ENCODE measurements at places on chromosomes 6 and 20. TPM values are rescaled to one million over a fixed set of nuclear protein-coding genes. Genes with fewer than 3 reads are reported as not detected.

GRCh38 chr6:18598551-18599264 lies 211.6 kb downstream of the RNF144B start:
- peaks cover 12% of the 10 kb centered on the region for H3K4me1 ChIP-seq
- no peak for DNase-seq
- no peaks in the 10 kb centered on the region for H3K27me3 ChIP-seq
- no peak overlapping the region for H3K4me3 ChIP-seq
- no peak overlapping the region for H3K27ac ChIP-seq

DNA sequence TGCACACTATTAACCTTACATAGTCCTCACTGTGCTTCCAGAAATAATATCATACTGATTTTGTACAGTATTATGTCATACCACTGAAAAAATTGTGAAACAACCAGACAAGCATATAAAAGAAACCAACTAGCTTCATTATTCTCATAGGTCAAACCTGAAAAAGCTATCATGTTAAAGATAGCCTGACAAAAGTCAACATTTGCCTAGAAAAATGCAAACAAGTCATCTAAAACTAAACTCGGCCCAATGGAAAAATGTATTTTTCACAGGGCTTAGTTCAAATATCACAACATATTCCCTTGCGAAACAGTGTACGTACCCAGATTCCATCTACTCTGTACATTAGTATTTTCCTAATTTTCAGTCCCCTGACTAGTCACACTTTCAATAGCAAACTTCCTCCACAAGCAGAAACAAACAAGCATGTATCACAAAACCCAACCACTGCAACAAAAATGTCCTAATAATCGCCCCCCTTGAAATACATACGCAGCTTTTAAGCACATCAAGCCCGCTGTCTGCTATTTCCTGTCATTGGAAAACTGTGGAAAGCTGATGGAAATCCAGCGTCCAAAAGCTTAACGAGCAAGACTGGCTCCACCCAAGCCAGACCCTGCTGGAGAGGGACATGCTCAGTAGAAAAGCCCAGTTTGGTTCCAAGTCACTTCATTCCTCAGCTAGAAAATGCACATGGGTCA lies 93.1 kb downstream of the EPB41L2 start:
- no peaks in the 10 kb centered on the region for H3K27me3 ChIP-seq
- peaks cover 49% of the 10 kb centered on the region for H3K4me1 ChIP-seq
- H3K36me3 ChIP-seq = no peaks in the 10 kb centered on the region
- H3K27ac ChIP-seq = peak overlapping the region; percentile 77
- peak overlapping the region; percentile 65 for H3K4me3 ChIP-seq

DNA sequence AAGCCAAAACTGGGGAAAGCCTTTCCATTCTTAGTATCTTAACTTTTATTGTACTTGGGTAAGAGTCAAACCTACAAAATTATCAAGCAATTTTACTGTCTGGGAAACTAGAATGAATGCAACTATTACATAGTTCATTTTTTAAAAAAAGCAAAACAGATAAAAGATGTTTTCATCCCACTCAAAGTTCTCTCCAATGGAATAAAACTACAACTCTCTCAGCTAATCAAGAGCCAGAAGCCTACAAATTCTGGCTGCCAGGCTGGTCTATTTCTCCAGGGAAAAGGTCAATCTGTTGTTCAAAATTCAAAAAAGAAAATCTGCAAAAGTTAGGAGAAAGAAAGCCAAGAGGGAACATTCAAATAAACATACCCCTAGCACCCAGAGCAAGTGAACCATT lies 56.2 kb downstream of the COL12A1 start:
- H3K4me3 ChIP-seq = no peak overlapping the region
- no peaks in the 10 kb centered on the region for H3K27me3 ChIP-seq
- H3K27ac ChIP-seq = peak overlapping the region; percentile 90
- H3K36me3 ChIP-seq = peaks cover 68% of the 10 kb centered on the region
- peaks cover 76% of the 10 kb centered on the region for H3K4me1 ChIP-seq

GRCh38 chr6:8589941-8590729 lies 154.8 kb upstream of the SLC35B3 start:
- no peak for DNase-seq
- no peak overlapping the region for H3K4me3 ChIP-seq
- no peaks in the 10 kb centered on the region for H3K27me3 ChIP-seq
- no peak overlapping the region for H3K27ac ChIP-seq
- peaks cover 14% of the 10 kb centered on the region for H3K4me1 ChIP-seq

GRCh38 chr6:15513801-15514711 lies 148.8 kb downstream of the DTNBP1 start:
- H3K36me3 ChIP-seq = peaks cover 18% of the 10 kb centered on the region
- no peak overlapping the region for H3K4me3 ChIP-seq
- H3K27ac ChIP-seq = no peak overlapping the region
- DNase-seq = peak; percentile 81
- no peaks in the 10 kb centered on the region for H3K4me1 ChIP-seq
- H3K27me3 ChIP-seq = no peaks in the 10 kb centered on the region

GRCh38 chr20:50304923-50305635 lies 114.4 kb downstream of the CEBPB start:
- H3K27ac ChIP-seq = peak overlapping the region; percentile 93
- H3K36me3 ChIP-seq = no peaks in the 10 kb centered on the region
- no peak overlapping the region for H3K4me3 ChIP-seq
- DNase-seq = no peak
- H3K4me1 ChIP-seq = peaks cover 61% of the 10 kb centered on the region

DNA sequence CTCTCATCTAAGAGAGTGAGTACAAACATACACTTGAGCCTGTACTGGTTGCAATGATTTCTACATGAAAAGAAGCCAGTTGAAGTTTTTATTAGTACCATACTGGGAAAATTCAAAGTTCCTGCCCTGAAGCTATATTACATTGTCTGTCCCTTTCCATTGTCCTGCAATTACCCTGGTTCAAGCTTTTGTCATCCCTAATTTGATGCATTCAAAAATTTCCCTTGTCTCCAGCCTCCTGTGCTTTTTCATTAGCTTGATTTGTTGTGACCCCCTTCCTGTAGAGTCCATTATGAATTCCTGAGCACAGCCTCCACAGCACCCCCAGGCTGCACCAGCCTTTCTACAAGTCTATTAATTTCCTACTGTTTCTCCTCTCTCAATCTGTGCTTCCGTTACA lies 46.4 kb downstream of the VGLL2 start:
- peaks cover 24% of the 10 kb centered on the region for H3K27me3 ChIP-seq
- H3K36me3 ChIP-seq = no peaks in the 10 kb centered on the region
- DNase-seq = no peak
- no peaks in the 10 kb centered on the region for H3K4me1 ChIP-seq

DNA sequence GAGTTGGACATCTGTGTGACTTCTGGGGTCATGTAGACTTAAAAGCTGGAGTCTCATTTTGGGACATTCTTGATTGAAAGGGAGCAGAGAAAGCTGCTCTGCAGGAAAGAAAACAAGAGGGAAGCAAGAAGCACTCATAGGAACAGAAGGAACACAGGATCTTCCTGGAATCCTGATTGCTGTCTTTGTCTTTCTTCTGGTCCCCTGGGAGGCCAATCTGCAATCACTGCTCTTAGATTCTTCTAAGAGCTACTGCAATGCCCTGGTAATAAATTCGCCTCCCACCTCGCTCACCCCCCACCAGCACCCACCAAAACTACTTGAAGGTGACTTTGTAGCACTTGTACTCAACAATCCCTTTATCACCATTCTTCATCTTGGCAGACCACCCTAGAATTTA lies 51.8 kb downstream of the SLC35B3 start:
- H3K4me1 ChIP-seq = peaks cover 13% of the 10 kb centered on the region
- DNase-seq = no peak
- no peak overlapping the region for H3K27ac ChIP-seq
- H3K27me3 ChIP-seq = peaks cover 11% of the 10 kb centered on the region
- no peaks in the 10 kb centered on the region for H3K36me3 ChIP-seq

GRCh38 chr20:25457886-25458680 lies 50.6 kb downstream of the GINS1 start:
- H3K4me3 ChIP-seq = no peak overlapping the region
- DNase-seq = peak; percentile 79
- H3K27me3 ChIP-seq = no peaks in the 10 kb centered on the region
- H3K27ac ChIP-seq = no peak overlapping the region
- peaks cover 4% of the 10 kb centered on the region for H3K4me1 ChIP-seq

- H3K27ac ChIP-seq = no peak overlapping the region
- H3K36me3 ChIP-seq = no peaks in the 10 kb centered on the region
- no peak overlapping the region for H3K4me3 ChIP-seq
- no peak for DNase-seq
These were observed 54.8 kb downstream of the PHACTR2 start for GRCh38 chr6:143732536-143732935.

PTGIS gene
- 165 TPM for total RNA-seq

TNFRSF6B gene
- 0.79 TPM for total RNA-seq

CST1 gene
- total RNA-seq = not detected

ARHGAP18 gene
- 8.0 TPM for total RNA-seq

ZBTB24 gene
- 7.1 TPM for total RNA-seq

CPXM1 gene
- 6.3 TPM for total RNA-seq

FAM229B gene
- 27.9 TPM for total RNA-seq

Measured in chondrocyte (in vitro differentiated cells).